ENCODE measurements at places on chromosomes 6 and 20.

DNA sequence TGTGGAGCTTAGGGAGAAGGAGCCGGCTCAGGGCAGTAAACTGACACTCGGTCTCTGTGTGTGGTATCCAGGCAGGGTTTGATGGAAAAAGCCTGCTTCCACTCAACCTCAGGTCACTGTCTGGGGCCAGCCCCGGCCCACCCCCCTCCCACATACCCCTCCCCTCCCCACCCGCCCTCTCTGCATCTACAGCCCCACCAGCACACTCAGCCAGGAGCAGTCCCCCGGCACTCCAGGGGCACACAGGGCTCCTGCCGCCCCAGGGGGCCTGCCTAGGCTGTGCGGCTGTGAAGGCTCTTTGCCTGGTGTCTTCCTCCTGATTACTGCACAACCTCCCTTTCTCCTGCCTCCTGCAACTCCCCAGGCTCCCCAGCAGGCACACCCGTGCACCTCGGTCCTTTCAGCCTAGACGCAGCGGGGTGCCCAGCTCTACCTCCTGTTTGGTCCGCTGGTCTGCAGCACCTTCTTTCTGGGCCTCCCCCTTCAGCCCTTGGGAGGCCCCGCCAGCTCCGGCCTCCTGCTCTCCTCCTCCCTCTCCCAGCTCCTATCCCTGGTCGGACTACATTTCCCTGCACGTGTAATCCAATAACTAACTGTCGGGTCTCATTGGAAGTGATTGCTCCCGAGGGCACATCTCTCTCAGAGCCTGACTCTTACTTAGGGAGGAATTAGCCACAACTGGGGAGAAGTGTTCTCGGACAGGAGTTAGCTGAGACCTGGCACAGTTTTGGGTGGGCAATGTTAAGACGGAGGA is 1.3 kb upstream of the FOXF2 start:
- no peak for DNase-seq

DNA sequence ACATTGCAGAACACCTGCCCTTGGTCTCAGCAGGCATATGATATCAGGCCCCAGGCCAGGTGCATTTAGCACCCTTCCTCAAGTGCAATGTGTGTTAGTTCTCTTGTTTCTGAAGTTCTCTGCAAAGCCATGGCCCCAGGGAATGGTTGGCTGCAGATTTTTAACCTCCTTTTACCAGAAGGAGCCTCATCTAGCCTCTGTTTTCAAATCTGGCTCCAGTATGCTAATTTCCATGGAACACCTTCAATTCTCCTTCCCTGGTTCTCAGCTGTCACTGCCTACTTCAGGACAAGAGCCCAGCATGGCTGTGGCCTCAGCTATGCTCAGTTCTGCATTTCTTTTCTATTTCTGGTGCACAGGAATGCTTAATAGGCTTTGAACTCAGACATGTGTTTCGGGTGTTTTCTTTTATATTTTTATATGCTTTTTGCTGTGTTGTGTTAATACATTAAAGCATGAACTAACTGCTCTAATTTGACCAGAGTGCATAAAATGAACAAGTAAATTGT is 51.6 kb upstream of the OGFRL1 start:
- no peak for DNase-seq

- DNase-seq: no peak
Measured at GRCh38 chr6:104591573-104592334, 268.0 kb downstream of the HACE1 start.

GRCh38 chr6:51927450-51927849 is 160.0 kb downstream of the PKHD1 start:
- no peak for DNase-seq

GRCh38 chr20:20334489-20334888 is 33.4 kb upstream of the INSM1 start:
- no peak for DNase-seq

DNA sequence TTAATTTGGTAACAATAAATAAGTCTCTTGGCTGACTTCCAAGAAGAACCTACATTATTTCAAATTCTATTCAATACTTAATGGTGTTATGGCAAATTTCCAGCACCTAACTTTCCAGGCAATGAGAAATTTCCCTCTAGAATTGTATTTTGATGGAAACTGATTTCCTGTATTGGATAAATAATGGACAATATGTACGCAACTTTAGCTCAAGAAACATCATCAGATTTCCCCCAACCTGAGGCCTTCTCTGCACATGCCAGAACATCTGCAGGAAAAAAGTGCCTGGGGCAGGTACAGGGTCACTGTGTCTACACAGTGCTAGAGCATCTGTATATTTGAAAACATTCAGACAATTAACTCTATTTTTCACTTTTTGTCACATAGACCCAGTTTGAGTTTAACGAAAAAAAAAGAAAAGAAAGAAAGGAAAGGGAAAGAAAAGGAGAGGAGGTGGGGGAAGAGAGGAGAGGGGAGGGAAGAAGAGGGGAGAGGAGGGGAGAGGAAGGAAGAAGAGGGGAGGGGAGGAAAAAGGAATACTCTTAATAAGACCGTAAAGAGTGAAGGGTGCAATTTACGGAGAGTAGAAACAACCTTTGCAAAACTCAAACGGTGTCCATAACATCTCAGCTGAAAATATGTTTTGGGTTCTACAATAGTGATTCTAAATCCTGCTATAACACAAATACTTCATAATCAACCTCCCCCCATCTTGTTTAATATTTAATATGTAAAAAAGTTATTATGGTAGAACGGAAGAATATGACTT is 130.0 kb downstream of the TSHZ2 start:
- no peak for DNase-seq

- no peak for DNase-seq
Measured at GRCh38 chr6:41161851-41162552, 914 bp downstream of the TREM2 start.

DNA sequence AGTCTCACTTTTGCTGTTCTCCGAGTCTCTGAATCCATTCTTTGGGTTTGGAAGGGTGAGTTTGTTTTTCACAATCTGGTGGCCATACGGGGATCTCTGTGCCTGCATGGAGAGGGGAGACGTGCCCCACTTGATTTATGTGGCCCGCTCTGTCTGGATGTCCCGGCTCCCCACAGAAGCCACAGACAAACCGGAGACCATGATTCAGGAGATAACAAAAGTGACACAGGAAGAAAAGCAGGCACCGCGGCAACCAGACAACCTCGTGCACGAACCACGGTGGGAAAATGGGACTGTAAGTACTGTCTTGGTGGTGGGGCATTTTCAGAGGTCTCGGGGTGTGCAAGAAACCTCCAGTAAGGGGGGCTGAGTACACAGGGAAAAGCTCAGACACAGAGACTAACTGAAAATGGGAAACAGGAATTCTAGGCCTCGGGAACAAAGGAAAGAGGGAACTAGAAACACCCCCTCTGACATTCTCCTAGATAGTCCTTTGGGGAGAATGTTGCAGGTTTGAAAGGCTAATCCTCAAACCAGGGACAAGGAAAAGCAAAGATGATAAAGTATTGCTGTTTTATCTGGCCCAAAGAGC is 22.1 kb upstream of the ZNF318 start:
- DNase-seq: peak; percentile 59

DNA sequence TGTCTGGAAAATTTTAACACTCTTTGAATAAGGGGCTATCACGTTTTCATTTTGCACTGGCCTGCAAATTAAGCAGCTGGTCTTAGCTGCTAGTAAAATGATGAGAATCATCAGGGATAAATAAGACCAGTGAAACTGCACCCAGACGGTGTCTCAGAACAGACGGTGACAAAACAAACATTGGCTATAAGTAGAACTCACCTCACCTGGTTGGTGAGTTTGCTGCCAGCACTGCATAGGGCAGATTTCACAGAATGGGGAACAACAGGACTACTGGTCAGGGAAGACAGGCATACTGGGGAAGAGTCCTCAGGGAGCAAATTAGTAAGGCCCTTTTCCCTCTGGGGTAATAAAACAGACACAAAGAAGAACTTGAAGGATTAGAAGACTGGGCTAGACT is 175.9 kb upstream of the CITED2 start:
- no peak for DNase-seq

- DNase-seq: no peak
Measured at GRCh38 chr20:3246682-3247081, 7.7 kb upstream of the SLC4A11 start.

GRCh38 chr20:56788041-56788670 is 159.1 kb downstream of the TFAP2C start:
- no peak for DNase-seq

GRCh38 chr6:149749594-149750135 is at the start of gene PCMT1:
Gene PCMT1 (plus strand): TSS chr6:149749741. CDS start chr6:149749902, 161 bp downstream.
- DNase-seq: peak; percentile 94

DNA sequence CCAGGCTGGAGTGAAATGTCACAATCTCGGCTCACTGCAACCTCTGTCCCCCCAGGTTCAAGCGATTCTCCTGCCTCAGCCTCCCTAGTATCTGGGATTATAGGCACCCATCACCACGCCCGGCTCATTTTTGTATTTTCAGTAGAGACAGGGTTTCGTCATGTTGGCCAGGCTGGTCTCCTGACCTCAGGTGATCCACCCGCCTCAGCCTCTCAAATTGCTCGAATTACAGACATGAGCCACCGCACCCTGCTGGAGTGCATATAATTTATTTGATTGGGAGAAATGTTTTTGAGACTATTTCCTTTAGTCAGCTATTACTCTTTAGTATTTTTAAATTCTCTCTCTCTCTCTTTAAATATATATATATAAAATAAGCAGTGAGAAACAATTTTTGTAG is 29.8 kb downstream of the FAM83B start:
- no peak for DNase-seq

Measured in activated CD4-positive, alpha-beta memory T cell treated with anti-CD3 and anti-CD28 coated beads for 36 hours (primary cell).